CD4-positive, alpha-beta T cell (primary cell): ENCODE measurements at places on chromosomes 2 and 18.

- DNase-seq, result no peak
These were observed 22.4 kb downstream of the ITSN2 start for GRCh38 chr2:24337890-24338289.

GRCh38 chr2:46387886-46388515 lies 90.8 kb downstream of the EPAS1 start:
- no peak for DNase-seq

DNA sequence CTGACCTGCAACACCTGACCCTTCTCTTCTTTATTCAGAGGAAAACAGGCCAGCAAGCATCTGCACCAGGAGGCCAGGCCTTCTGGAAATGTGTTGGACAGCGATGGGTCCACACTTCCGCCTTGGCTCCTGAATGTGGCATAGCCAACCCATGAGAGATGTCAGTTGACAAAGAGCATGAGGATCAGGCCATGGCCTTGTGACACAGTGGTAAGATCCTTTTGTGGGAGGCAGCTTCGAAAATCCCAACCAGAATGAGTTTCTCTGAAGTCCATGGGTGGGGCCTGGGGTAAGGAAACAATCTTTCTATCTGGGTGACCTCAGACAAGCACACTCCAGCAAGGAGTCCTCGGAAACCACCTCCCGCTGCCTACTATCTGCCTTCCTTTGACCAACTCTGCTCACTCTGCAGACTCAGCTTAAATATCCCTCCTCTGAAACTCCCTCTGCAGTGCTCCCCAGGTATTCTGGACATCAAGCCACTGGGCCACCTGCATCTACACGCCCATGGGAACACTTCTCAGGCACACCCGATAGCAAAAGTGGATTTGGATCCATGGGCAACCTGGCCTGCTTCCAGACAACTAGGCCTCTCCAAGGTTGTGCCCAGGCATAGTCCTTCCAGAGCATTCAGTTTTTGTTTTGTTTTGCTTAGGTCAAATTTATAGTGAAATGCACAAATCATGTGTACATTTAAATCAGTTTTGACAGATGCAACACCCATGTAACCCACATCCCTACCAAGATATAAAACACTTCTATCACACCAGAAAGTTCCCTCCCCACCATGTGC lies 3.6 kb upstream of the SH2D6 start:
- DNase-seq, result no peak

- no peak for DNase-seq
These were observed 86.8 kb downstream of the CERKL start for GRCh38 chr2:181570059-181570458.

DNA sequence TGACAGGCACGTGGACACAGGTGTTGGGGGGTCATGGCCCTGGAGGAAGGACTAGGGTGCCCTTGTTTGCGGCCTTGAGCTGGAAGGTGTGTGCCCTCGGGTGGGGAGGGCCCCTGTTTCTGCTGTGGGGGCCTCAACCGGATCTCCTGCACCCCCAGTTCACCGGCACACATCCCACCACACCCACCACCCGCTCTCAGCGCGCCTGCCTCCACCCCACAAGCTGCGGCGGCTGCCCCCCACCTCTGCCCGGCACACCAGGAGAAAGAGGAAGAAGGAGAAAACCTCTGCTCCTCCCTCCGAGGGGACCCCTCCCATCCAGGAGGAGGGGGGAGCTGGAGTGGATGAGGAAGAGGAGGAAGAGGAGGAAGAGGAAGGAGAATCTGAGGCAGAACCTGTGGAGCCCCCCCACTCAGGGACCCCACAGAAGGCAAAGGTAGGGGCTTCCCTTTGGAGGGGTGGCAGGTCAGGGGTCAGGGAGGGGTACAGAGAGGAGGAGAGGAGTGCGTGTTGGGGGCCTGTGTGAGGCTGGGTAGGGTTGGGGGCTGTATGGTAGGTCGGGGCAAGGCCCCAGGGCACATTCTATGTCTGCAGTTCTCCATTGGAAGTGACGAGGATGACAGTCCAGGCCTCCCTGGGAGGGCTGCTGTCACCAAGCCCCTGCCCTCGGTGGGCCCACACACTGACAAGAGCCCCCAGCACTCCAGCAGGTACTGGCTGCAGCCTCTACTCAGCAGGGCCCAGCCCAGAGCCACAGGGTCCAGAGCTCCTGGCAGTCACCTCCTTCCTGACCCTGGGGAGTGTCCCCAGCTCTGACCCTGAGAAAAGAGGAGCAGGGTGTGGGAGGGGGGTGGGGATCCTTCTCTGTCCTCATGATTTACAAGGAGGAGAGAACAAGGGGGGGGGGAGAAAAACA lies 1.8 kb downstream of the SLC4A3 start:
- DNase-seq, result no peak

DNA sequence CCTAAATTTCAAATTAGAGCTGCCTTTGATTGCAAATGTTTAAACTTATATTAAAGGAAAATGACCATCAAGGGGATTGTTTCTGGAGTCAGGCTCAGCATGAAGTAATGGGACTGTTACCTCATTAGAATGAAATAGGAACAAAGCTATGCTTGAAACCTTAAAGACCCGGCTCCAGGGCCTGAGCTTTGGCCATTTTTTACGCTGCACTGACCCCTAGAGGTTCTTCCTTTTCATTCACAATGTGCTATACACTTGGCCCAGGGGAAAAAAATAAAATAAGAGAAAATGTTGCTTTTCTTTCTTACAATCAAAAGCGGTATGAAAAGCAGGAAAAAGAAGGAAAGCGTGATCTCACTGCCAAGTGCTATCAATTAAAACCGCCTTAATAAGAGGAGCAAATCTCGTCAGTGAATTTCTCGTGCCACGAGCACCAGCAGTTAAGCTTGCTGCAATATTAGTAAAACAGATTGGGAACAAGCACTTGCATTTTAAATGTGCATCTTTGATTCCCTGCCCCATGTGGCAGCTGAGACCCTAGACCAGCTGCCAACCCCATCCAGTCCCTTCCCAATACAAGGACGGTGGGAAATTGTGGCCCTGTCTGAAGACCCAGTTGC lies 96.6 kb downstream of the MBD2 start:
- no peak for DNase-seq

- no peak for DNase-seq
These were observed 102.3 kb upstream of the ODC1 start for GRCh38 chr2:10550206-10551001.

DNA sequence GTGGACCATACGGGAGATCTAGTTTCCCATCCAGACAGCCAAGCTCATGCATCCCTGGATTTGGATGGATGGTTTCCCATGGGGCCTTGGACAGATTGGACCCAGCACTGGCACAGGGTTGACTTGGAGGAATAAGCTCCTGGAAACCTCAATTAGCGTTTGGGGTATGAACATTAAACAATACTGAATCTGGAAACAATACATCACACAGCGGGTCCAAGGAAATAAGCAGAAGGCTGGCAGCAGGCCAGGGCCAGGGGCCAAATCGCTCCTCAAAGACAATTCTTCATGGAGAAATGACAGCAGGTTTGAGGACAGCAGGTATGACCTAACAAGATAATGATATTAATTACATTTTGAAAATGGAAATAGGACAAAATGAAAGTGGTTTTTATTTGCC lies 540.6 kb downstream of the RIT2 start:
- DNase-seq, result no peak

GRCh38 chr2:239436076-239436475 lies 35.3 kb upstream of the HDAC4 start:
- DNase-seq, result no peak

DNA sequence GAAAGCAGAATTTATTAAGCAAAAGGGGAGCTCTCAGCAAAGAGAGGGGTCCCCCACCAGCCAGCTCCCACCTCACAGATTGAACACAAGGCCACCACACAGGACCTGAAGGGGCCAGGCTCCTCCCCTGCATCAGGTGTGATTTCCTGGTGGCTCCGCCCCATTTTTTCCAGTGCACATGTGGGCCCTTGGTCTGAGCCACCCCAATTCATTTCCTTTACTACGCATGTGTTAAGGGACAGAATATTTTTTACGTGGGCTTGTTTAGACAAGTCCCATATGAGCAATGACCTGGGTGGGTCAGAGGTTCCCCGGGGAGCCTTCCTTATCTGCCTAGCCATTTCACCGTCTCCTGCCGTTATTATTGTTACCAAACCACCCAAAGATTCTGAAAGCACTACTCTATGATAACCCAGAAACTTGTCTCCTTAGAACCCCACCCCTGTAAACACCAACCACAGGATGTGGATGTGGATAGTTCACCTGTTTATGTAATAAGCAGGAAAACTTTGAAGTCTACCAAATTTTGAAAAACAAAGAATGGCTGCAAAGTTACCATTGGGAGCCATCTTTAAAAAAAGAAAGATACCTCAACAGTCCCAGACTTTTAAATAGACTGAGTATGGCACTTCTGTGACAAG lies 191.7 kb downstream of the CD226 start:
- peak; percentile 70 for DNase-seq

GRCh38 chr18:3875376-3875775 lies 425.4 kb downstream of the TGIF1 start:
- DNase-seq, result no peak

- no peak for DNase-seq
These were observed 1.3 kb downstream of the BIRC6 start for GRCh38 chr2:32358111-32358482.

GRCh38 chr2:16091576-16092282 lies 151.4 kb downstream of the MYCN start:
- no peak for DNase-seq
